ENCODE measurements at places on chromosomes 5 and 9. TPM values are rescaled to one million over a fixed set of nuclear protein-coding genes. Genes with fewer than 3 reads are reported as not detected.

Gene DNAJB5
- total RNA-seq, result 4.3 TPM

Gene GARIN3
- total RNA-seq, result not detected

Gene SYK
- total RNA-seq, result 0.33 TPM

Gene IL6ST
- 96.2 TPM for total RNA-seq

Gene COL27A1
- total RNA-seq, result 3.1 TPM

Gene ARSI
- 9.4 TPM for total RNA-seq

Gene GRM6
- total RNA-seq, result not detected

Gene SOWAHA
- total RNA-seq, result 13.0 TPM

Gene SV2C
- total RNA-seq, result not detected

Gene BRD9
- total RNA-seq, result 25.3 TPM

Gene RAI14
- total RNA-seq, result 57.7 TPM

Gene EGFLAM
- total RNA-seq, result 1.6 TPM

Gene DBH
- not detected for total RNA-seq

Gene PSMB7
- total RNA-seq, result 162 TPM

Gene PCDHA3
- total RNA-seq, result 0.39 TPM

Gene ANGPTL2
- under 0.01 TPM for total RNA-seq

Gene OSMR
- 10.4 TPM for total RNA-seq

Gene PRUNE2
- total RNA-seq, result 4.7 TPM

Gene WHRN
- 5.6 TPM for total RNA-seq

Gene TMEM252
- not detected for total RNA-seq

Gene IFNE
- 0.79 TPM for total RNA-seq

Gene HBEGF
- total RNA-seq, result 1.2 TPM

Gene GMCL2
- not detected for total RNA-seq

Gene ELAVL2
- 0.39 TPM for total RNA-seq

Gene ZFP2
- 0.76 TPM for total RNA-seq

Gene POLR3G
- 1.2 TPM for total RNA-seq

Gene SLC45A2
- total RNA-seq, result 0.79 TPM

Gene NKD2
- not detected for total RNA-seq

Gene AK3
- 29.8 TPM for total RNA-seq

Gene SPINK13
- total RNA-seq, result not detected

Gene PCDHB9
- total RNA-seq, result 0.54 TPM

Gene LECT2
- total RNA-seq, result not detected

Gene GADD45G
- 51.4 TPM for total RNA-seq

Gene TNIP1
- total RNA-seq, result 146 TPM

Gene ACTBL2
- total RNA-seq, result 2.7 TPM

Gene ANKRD34B
- total RNA-seq, result not detected

Gene ANXA2R
- 5.0 TPM for total RNA-seq

Gene TXNDC8
- total RNA-seq, result not detected

Gene RAB3C
- under 0.01 TPM for total RNA-seq

Gene PCDHB10
- total RNA-seq, result 0.39 TPM

Gene RGS3
- total RNA-seq, result 17.5 TPM

Gene CNTRL
- 7.5 TPM for total RNA-seq

Gene FBP1
- not detected for total RNA-seq

Gene EFNA5
- 34.2 TPM for total RNA-seq

Gene ABLIM3
- 98.5 TPM for total RNA-seq

Gene IFNW1
- total RNA-seq, result not detected

Gene PGGT1B
- 18.8 TPM for total RNA-seq

Gene NIM1K
- 0.33 TPM for total RNA-seq

Gene PROB1
- total RNA-seq, result 1.2 TPM

Gene NRARP
- total RNA-seq, result not detected

Gene NUTM2G
- total RNA-seq, result not detected

Gene MSH3
- total RNA-seq, result 17.8 TPM

Gene DDX4
- not detected for total RNA-seq

Measured in placental epithelial cell (primary cell).